ENCODE measurements at places on chromosomes 12 and 14.

DNA sequence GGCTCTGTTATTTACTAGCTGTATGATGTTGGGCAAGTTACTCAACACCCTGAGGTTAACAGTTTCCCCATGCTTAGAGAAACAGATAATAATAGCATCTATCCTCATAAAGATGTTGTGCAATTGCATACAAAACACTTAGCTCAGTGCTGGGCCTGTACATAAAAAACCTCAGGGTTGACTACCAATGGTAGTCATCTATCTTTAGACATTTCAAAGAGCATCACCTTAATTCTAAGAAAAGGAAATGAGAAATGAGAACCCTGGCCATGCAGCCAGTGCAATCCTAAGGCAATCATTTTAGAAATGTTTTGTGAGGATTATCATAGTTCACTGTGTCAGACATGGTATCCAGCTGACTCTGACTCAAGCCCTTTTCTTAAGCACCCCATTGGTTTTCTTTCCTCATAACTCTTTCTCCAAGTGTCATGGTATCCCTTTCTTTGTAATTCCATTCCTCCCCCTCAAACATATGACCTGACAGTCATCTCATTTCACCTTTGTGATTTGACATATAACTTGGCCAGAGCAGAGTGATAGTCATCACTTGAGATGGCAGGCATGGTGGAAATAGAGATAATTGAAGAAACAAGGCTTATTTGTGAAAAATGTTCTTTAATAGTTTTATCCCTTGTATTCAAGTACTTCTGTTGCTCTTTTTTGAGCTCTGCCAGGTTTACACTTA, 29.5 kb upstream of the OSBPL8 start:
- DNase-seq = no peak

DNA sequence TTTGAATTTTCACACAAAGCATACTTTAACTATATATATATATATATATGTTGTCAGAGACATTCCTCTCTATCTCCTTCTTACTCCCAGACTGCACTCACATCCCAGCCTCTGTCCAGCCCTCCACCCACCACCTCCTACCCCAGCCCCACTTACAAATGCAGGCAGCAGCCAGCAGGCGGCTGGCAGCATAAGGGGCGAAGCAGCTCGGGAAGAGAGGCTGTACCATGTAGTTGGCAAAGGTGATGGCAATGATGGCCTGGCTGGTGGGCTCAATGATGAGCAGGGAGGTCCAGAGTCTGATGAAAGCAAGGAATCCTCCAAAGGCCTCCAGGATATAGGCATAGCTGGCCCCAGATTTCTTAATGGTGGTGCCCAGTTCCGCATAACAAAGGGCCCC, 2.5 kb downstream of the SLC7A7 start:
- DNase-seq = no peak

DNA sequence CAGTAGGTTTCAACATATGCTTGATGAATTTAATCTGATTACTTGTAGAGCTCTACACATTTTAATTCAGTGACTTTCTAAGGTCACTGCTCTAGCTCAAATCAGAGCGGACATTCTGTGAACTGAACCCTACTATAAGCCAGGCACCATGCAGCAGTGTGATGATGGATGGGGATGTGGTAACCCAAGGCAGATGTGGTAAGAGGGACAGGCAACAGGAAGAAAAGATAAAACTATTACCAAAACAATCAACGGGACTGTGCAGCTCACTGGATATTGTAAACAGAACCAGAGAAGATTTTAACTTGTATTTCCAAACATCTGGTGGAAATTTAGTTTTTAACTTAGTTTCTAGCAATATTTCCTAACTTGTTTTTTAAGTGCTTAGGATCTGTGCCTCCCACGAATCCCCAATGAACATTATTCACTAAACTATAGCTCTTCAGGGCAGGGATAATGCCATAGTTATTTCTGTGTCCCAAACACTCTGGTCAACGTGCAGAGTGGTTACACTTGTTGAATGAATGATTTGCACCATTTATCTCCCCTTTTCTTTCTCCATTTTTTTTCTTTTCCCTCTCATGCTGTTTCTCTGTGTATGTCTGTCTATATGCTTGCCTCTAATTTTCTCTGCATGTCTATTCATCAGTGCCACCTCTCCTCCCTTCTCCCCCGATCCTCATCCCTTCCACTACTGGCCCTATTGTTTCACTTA, 3.0 kb downstream of the ERO1A start:
- no peak for DNase-seq

DNA sequence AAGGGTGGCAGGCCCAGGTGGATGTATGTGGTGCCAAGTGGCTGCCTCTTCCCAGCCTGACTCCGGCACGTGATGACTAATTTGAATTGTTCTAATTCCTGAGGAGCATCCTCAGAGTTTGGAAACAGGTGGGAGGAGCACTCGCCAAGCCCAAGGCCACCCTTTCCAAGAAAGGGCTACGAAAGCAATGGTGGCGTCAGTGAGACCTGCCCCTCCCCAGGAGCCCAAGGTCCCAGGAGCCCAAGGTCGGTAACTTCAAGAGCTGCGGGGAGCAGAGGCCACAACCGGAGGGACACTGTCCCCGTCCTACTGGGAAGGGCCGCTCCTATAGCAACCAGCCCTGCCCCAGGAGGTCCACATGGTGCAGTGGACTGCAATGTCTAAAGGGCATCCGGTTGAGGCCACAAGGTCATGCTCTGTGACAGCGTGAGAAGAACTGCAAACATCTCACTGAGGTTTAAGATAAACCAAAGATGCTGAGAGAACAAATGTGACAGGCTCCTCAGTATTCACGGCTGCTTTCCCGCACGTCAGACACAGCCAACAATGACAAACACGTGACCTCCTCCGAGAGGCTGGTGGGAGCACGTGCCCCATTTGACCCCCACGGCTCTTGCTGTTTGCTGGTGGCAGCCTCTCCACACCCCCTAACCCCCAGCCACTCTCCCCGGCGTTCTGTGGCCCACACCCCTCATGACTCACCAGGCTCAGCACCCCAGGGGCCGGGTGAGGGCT, 79.6 kb downstream of the ITPK1 start:
- no peak for DNase-seq

DNA sequence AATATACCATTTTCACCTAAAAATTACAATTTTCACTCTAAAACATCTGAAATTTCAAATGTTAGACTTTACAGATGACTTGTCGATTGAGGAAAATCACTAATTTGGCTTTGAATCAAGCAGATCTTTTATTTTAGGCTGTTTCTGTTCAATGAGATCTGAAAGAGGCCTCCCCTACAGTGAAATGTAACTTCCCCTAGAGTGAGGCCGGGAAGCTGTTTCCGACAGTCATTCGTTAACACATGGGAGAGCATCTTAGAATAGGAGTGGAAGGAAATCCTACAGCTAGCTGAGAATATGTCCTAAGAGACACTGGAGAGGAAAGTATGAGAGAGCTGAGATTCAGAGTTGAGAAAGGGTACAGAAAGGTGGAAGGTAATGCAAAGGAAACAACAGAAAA, 5.7 kb upstream of the C14orf93 start:
- no peak for DNase-seq

GRCh38 chr14:75252254-75252837, 26.3 kb upstream of the FOS start:
- no peak for DNase-seq

GRCh38 chr14:80483331-80483730, 272.0 kb upstream of the DIO2 start:
- DNase-seq = no peak

DNA sequence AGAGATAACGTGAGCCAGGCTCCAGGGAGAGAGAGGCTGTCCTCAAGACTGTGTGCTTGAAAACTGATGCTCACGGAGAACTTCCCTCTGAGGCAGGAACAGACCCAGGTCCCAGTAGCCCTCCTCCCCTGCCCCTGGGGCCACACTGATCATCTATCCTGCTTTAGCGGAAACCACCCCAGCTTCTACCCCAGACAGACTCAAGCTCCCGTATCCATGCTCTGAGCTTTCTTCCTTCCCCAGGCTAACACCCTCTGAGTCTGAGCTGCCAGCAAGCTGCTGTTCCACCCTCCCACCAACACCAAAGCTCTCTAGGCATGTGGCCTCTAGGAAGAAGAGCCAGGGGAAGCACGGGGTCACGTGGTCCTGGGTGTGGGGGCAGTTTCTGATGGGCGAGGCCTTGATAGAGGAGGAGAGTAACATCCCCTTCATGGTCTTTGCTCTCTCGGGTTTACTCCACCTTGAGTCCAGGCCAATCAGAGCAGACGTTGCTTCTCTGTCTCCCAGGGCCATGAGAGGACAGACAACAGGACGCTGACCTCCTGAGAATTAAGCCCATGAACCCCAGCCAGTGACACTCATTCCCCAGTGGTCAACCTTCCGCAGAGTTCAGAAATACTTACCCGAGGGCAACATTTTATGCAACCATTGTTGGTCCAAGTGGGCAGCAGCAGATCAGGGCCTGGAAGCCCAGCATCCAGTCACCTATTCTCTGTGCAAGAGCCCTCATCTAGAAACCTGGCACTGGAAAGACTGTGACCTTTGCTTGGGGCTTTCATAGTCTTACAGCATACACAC, 1.4 kb downstream of the PCK2 start:
- no peak for DNase-seq

DNA sequence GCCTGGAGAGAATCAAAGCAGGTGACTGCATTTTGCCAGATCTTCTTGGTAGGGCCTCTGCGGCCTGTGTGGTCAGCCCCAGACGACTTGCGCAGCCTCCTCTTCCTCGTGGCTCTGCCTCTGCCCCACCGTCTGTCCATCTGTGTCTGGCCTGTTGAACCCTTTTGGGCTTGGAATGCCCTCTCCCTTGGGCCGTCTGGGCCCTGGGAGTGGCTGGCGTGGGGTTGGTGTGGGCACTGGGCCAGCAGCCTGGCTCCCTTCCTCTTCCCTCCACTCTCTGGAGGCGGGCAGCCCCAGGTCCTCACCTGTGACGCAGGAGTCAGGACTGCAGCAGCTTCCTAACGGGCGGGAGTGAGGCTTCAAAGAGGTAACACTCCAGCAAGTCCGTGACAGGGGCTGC, 9.7 kb upstream of the CCDC197 start:
- no peak for DNase-seq

DNA sequence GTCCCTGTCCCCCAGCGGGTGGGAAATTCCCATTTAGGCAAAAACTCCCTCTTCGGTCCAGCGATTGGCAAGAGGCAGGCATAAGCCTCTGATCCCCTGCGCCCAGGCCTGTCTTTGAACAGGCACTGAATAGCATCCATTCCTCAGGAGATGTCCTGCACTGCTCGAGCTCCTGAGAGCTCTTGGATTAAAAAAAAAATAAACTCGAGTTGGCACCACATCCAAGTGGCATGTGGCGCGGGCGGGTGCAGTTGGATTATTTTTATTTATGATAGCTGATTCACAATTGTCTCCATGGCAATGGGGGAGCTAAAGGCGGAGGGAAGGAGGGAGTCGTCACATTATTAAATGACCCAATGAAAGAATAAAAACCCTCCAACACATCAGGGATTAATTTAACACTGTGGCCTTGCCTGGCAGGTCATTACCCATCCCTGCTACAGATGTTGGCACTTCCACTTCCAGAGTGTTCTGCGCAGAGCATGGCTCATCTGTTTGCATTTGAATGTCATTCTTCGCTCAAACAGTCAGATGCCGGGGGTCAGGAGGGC, 207.2 kb downstream of the AACS start:
- no peak for DNase-seq

DNA sequence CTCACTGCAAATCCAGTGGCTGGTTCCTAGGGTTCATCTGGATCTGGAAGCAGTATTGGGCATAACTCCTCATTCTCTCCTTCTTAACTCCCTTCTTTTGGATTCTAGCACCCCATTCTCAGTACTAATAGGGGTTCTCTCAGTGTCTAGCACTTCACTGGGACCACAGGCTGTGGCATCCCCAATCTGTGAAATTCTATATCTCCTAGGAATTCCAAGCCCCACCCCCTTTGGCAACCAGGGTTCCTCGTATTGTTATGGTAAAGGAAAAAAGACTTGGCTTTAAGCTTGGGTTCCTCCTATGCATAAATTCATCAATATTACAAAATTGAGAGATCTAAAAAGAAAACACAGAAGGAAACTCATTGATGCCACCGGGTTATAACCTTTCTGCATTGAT, 45.0 kb upstream of the FBXO21 start:
- DNase-seq = no peak

- DNase-seq = no peak
Observed at GRCh38 chr14:99280852-99281251, 8.9 kb upstream of the BCL11B start.

DNA sequence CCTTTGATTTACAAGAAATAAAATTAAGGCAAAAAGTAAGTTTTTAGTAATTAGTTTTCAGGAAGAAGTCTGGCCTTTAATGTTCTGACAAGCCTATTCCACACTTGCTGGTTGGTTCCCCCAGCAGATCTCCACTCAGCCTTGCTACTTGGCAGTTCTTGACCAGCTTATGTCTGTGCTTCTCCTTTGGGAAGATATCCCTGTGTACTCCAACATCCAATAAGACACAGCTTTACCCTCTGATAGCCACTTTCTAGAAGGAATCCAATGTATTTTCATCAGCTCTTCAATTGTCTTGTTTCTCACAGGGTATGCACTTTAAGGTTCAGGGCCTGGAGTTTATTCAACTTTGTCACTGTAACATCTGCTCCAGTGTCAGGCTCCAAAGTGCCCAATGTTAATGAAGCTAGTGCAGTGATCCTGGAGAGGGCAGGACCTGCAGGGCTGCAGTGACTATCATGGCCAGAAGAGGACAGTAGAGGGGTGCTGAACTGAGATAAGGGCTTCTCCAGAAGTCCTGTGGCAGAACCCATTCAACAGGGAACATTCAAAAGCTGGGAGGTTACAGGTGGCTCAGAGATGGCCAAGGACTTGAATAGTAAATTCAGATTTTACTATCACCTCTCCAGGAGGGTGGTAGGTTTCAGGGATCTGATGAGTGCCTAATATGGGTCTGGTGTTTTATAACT, 22.9 kb downstream of the JKAMP start:
- no peak for DNase-seq

GRCh38 chr14:95483309-95484165, 32.9 kb downstream of the SYNE3 start:
- no peak for DNase-seq

DNA sequence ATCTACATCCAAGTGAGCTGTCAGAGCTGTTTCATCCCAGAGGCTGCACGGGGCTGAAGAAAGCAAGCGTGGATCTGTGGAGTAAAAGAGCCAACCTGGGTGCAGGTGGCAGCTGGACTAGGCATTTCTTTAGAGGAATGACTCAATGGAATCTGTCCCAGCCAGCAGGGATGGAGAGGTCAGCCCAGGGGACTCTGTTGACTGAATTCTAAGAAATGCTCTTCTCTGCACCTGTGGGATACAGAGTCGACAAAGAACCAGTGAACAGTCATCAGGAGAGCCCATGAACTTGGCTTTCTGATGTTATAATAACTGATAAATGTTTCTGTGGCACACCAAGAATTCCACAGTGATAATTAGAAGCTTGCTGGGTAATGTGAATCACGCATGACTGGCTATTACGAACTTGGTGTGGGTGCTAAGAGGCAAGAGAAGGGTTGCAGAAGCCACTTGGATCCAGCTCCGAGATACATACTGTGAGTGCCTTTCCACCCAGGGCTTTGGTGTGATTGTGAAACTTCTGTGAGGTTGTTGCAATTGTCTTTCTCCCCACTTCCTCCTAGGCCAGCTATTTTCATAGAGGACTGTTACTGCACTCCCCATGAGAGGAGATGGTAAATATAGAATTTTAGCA, 16.2 kb downstream of the PYGL start:
- no peak for DNase-seq

- no peak for DNase-seq
Observed at GRCh38 chr14:57567220-57567619, 73.6 kb upstream of the CCDC198 start.

All from stimulated activated CD8-positive, alpha-beta memory T cell treated with anti-CD3 and anti-CD28 coated beads, Interleukin-15, amount 100 ng/mL, for 24 hours (primary cell).